Erythroblast (primary cell): ENCODE measurements at places on chromosomes 1 and 21.

DNA sequence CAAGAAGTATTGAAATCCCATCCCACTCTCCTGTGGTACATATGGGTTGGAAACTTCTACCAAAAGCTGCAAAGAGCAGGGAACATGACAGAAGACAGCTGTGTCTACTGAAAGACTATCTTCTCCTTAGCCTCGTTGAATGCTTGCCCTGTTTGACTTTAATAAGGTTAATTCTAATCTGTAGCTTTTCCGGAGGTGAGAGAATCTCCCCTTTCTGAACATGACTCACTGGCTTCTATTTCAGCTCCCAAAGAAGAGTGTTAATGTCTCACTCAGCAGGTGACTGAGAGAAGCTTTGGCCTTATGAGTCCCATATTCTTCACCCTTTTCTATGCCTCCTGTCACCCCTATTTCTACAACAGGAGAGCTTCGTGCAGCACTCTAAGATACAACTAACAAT is 88.3 kb downstream of the HHIPL2 start:
- no peak for DNase-seq

- no peak for DNase-seq
These were observed 17.0 kb downstream of the PCNT start for GRCh38 chr21:46340998-46341397.

DNA sequence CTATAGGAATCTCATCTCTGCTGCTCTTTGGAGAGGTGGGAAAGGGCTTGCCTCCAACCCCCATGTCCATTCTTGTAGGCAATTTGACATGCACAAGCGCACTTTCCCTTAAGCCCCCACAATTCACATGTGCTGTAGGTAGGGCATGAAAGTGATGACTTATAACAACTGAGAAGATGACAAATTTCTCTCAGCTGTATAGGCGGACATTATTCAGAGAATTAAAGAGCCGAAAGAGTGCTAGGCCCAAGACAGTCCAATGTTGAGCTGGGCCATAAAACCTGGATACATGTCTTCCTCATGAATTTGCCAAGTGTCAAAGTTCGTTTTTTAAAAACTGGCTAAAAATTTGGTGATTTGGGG is 106.3 kb upstream of the LYPLAL1 start:
- no peak for DNase-seq

- DNase-seq: no peak
These were observed 10.8 kb downstream of the OPRD1 start for GRCh38 chr1:28822799-28823198.

DNA sequence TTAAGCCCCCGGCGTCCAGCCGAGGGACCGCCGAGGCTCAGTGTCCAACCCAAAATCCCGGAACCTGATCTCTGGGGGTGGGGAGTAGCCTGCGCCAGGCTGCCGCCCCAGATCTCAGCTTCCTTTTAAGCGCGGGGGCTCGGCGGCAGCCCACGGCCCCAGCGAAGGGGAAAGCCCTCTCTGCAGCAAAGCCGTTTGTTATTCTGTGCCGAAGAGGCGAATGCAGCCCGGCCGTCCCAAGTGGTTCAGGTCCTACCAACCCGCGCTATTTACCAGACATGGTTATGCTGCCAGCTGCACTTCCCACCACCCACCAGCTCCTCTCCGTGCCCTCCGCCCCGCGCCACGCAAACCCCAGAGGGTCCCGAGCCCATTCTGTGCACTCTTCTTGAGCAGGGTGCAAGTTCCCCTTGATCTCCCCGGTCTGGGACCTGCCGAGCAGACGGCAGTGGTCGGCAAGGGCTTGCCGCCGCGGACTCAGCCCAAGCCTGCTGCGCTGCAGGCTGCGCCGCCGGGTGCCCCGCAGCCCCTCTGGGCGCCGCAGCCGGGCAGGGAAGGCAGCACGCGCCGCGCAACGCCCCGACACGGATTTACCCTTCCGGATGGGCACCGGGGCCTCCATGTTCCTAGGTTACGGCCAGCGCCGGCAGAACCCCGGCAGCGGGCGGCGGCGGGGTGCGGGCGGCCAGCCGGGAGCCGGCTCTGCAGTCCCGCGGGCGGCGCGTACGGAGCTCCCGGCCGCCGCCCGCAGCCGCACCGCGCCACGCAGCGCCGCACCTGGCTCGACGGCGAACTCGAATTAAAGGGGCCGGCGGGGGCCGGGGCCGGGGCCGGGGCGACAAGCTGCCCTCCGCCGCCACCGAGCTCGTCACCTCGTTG is 738 bp upstream of the KCNA2 start:
- DNase-seq: no peak

- peak; percentile 73 for DNase-seq
These were observed 71.0 kb downstream of the CD46 start for GRCh38 chr1:207822602-207823451.

GRCh38 chr1:954927-955326 is 4.1 kb downstream of the NOC2L start:
- DNase-seq: no peak

GRCh38 chr1:239421811-239422210 is 35.4 kb downstream of the CHRM3 start:
- DNase-seq: no peak

DNA sequence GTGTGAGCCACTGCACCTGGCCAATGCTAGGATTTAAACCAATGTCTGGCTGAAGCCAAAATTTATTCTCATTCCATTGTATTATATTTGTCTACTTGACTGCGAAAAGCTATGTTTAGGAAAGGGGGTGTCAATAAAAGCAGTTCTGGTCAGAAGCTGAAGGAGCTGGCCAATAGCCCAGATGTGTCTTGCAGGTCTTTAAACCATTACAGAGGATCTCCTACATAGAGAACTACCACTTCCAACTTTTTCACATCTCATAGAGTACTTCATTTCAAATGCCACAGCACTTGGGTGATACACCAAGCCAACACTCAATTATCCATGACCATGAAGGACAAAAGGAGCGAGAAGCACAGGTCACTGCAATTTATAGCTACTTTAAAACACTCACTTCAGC is 2.5 kb downstream of the SYT11 start:
- no peak for DNase-seq

GRCh38 chr1:64470665-64471217 is 812 bp downstream of the CACHD1 start:
- DNase-seq: peak; percentile 80

- DNase-seq: no peak
These were observed 40.4 kb upstream of the SLC30A1 start for GRCh38 chr1:211619033-211619996.

DNA sequence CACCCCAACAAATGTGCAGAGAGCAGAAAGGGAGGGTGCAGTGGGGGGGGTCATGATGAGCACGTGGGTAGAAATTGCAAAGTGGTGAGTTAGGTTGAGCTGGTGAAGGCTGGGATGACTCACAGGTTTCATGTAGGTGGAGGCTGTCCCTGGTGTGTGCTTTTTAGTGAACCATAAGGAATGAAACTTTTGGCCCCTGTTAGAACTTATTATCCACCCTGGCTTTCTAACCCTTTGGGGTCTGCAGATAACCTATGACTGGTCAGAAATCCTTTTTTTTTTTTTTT is 46.9 kb downstream of the DOP1B start:
- DNase-seq: peak; percentile 12

DNA sequence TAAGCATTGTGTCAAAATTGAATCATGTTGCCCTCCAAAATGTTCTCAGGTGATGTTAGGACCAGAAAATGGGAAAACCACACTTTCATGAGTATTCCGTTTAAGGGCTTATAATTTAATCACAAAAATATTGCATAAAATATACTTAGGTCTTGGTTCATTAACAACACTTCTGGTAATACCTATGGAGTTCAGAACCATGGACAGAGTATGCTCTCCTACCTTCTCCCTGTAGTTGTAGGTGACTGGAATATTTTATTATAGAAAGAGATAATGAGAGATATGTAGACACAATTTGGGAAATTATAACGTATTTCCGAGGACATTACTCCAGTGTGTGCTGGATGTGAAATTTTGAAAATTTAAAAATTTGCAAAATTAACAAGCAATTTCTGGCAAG is 232.5 kb downstream of the NCAM2 start:
- DNase-seq: no peak

DNA sequence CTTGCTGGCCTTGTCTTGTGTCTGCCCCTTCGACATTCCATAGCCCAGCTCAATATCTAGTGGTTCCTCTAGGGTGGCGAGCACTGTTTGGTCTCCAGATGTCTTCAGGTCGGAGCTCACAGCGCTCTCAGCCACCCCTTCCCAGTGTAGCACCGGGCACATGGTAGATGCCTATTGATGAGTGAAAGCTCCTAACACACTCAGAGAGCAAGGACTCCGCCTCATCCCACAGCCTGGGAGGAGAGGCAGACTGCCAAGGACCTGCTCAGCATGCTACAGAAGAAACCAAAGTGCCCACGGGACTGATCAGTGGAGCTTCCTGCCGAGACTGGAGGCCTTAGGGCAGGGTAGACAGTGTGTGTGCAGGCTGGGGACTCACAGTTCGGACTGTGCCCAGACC is 10.9 kb downstream of the PCSK9 start:
- no peak for DNase-seq

GRCh38 chr1:85576266-85576641 is 4.3 kb upstream of the CCN1 start:
- no peak for DNase-seq

DNA sequence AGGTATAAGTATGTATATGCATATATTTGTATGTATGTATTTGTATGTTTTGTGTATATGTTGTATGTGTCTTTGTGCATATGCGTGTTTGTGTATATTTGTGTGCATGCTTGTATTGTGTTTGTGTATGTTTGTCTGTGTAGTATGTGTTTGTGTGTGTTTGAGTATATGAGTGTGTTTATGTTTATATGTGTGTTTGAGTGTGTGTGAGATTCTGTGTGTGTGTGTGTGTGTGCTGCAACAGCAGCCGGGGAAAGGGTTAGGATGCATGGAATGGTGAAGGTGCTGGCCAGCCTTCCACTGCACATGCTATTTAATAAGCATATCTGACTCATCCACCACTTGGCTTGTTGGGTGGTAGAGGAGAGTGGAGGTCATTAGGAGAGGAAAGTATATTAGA is 46.6 kb upstream of the RAB4A start:
- DNase-seq: no peak

DNA sequence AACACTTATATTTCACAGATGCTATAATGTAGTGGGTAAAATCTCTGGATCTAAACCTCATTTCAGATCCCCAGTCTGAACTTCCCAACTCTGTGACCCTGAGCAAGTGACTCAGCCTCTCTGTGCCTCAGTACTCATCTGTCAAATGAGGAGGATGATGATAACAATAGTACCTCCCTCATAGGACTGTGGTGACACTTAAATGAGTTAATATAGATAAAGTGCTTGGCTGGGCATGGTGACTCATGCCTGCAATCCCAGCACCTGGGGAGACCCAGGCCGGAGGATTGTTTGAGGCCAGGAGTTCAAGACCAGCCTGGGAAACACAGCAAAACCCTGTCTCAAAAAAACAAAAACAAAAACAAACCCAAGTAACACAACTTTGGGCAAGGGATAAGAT is 4.7 kb upstream of the ECE1 start:
- DNase-seq: no peak

GRCh38 chr1:54356680-54357147 is 49.5 kb downstream of the SSBP3 start:
- DNase-seq: peak; percentile 27

DNA sequence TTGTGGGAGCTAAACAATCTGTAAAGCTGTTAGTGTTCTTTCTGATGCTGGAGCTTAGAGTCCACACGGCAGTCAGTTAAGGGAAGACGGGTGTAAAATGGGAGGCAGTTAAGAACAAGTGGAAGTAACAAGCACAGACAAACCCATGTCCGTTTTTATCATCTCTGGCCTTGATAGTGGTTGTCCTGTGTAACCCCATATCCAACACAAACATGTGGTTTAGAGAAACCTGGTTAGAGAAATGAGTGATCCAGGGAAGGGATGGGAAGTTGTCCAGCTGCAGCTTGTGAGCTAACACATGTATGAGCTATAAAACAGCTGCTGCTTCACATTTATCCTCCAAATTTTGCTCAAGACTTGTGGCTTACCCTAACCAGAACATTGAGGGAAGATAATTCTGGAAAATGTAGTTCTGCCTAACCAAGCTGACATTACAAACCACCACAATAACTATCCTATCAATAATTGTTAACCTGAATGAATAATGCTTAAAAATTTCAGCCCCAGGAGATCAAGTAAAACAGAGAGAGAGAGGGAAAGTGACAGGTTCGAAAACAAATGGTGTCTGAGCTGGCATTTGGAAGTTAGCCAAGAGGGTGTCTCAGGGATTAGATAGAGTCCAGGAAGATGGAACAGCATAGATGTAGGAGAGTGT is 10.6 kb upstream of the C1orf162 start:
- peak; percentile 58 for DNase-seq
